NAMALWA (cell line): ENCODE measurements at places on chromosomes 7 and 10.

- no peak for DNase-seq
Observed at GRCh38 chr10:29826801-29827450, 192.2 kb upstream of the SVIL start.

DNA sequence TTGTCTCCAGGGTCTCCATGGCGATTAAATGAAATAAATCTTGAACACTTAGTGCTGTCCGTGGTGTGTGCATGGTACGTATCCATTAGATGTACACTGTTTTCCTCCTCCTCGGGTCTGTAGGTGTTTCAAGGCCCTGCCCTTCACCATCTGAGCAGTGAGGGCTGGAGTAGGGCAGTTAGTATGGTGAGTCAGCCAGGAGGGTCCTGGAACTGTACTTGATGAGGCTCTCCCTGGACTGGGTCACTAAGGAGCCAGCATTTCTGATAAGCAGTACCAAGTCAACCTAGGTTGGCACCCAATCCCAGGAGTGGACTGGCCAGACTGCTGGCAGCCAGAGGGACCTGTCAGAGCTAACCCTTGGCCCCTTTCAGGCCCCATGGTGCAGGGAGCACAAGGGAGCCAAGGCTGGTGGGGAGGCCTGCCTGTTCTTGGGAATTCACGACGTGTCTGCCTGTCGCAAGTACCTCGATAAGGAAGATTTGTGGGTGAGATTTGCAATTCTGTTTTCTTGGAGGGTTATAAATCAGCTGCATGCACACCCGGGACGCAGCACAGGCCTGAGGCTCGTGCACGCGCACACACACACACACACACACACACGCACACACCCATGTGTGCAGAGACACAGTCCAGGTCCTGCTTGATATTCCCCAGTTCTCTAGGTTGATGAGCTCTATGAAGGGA is 114.2 kb downstream of the ZMIZ1 start:
- no peak for DNase-seq

- no peak for DNase-seq
Observed at GRCh38 chr7:152870106-152870693, 110.6 kb downstream of the ACTR3B start.

GRCh38 chr10:6006991-6007390 is 29.6 kb upstream of the IL15RA start:
- no peak for DNase-seq

- DNase-seq = no peak
Observed at GRCh38 chr7:42597300-42597699, 314.6 kb downstream of the C7orf25 start.

DNA sequence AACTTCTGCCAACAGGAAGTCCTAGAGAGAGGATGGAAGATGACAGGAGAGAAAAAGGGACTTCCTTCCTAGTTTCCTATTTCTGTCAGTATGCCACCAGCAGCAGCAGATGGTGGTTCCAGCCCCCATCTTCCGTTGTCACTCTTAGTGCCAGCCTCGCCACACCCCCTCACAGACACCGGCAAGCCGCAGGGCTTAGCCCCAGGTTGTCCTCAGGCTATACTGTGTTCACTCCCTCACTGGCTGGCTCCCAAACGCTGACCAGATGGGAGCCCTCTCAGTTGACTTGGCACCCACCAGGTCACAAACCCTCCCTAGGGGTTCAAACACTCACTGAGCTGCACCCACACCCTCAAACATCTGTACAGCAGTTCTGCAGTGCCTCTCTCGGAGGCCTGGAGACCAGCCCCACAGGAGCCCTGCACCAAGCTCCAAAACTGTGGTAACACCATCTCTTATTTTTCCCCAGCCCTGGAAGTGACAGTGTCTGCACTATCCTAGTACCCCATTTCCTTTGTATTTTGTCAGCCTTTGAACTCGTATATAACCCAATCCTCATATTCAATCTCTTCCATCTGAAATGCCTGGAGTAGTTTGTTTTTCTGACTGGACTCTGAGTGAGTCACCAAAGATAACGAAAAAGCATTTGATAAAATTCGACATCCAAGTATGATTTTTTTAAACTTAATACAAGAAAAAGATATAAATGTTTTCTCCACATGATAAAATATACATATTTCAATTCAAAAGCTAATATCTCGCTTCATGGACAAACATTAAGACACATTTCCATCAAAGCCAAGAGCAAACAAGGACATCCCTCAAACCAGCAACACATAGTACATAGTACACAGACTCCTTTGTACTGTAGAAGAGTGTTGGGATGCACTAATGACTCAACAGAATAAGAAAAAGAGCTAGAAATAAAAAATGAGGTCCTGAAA is 34.5 kb downstream of the SMURF1 start:
- no peak for DNase-seq

GRCh38 chr7:141158561-141158960 is 84.7 kb downstream of the TMEM178B start:
- DNase-seq = no peak

DNA sequence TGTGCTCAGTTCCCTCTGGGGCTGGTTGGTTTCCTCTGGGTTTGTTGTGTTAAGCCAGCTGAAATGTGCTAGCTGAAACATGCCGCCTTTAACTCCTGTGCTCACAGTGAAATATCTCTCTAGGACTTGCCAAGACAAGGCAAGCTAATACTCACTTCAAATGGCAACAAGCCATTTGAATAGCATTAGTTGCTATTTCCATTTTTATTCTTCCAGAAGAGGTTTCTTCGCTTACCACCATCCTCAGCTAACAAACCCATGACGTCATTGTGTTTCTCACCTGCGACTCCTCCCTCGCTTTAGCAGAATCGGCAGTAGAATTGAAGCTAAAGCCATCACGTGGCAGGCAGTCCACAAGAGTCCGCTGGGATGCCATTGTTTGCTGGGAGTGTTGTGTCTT is 61.3 kb downstream of the ZNF22 start:
- no peak for DNase-seq

GRCh38 chr10:124674768-124675222 is 69.4 kb downstream of the FAM53B start:
- no peak for DNase-seq

DNA sequence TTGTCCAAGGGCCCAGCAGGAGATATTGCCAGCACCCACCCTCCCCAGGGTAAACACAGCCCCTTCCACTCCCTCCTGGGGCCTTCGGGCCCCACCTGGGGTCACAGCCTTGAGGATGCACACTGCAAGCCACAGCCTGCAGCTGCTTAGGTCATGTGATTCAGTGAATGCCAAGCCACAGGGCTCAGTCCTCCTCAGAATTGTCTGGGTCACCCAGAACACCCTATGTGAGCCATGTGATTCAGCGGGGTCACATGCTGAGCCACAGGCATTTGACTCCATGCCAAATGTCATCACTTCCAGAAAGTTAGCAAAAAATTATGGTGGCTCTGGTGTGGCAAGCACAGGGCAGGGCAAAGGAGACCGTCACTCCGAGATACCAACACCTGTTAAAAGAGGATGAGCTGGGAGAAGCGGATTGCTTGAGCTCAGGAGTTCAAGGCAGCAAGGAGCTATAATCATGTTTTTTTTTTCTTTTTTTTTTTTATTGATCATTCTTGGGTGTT is 17.2 kb upstream of the PSAP start:
- DNase-seq = peak; percentile 53

- DNase-seq = no peak
Observed at GRCh38 chr7:157541295-157542067, 204.7 kb downstream of the DNAJB6 start.

- no peak for DNase-seq
Observed at GRCh38 chr7:56046721-56047445, 4.4 kb downstream of the PSPH start.

- no peak for DNase-seq
Observed at GRCh38 chr10:110260746-110261477, 43.8 kb downstream of the SMNDC1 start.

GRCh38 chr7:158452331-158452730 is 135.3 kb downstream of the PTPRN2 start:
- no peak for DNase-seq

DNA sequence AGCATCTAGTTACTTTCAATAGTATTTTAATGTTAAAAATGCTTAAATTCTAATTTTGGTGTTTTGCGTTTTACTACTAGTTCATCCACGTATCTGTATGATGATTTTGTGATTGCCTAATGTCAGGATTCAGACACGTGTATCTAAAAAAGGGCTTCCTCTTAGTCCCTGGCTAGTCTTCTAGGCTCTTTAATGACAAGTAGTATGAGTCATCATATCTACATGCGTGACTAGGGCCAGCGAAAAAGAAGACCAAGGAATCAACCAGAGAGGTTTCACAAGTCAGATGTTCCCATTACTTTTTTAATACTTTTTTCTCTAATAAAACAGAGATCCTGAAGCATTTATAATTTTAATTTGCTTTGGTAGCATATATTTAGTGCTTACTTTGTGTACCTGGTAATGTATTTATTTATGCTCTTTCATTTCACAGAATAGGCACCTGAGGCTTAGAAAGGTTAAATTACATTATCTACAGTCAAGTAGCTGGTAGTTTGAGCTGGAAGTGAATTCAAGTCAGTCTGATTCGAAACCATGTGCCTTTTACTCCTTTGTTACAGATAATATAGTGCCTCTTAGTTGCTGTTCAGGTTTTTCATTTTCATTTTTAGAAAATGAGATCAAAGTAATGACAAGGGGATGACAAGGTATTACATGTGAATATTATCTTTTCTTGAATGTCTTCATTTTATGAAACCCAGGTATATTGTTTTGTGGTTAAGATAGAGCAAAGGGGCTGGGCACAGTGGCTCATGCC is 140.3 kb downstream of the FOXP2 start:
- no peak for DNase-seq

DNA sequence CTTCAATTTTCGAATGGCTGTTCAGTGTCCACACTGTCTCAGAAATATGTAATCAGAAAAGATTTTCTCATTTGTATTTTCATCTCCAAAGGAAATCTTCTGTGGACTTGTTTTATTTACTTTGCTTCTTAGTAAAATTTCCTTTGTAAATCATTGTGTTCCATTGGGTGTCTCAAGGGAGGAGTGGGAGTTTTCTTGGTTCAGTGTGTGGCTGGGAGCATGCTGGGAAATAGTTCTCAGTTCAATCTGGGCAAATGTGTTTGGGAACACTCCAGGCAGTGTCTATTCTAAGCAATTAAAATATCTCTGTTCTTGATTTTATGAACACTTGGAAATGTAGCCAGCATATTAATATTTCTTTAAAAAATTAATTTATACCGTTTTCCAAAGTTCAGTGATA is 1019.8 kb downstream of the CNTNAP2 start:
- DNase-seq = no peak

DNA sequence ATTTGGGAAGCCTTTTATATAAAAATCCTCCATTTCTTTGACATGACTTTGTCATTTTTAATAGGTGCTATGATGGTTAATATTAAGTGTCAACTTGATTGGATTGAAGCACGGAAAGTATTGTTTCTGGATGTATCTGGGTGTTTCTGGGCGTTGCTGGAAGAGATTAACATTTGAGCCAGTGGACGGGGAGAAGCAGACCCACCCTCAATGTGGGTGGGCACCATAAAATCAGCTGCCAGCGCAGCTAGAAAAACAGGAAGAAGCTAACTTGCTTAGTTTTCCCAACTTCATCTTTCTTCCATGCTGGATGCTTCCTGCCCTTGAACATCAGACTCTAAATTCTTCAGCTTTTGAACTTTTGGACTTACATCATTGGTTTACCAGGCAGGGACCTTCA is 1003.0 kb downstream of the SORCS3 start:
- DNase-seq = no peak

GRCh38 chr7:69764147-69764546 is 165.9 kb downstream of the AUTS2 start:
- no peak for DNase-seq

- DNase-seq = no peak
Observed at GRCh38 chr7:13188922-13189321, 501.5 kb downstream of the ARL4A start.

DNA sequence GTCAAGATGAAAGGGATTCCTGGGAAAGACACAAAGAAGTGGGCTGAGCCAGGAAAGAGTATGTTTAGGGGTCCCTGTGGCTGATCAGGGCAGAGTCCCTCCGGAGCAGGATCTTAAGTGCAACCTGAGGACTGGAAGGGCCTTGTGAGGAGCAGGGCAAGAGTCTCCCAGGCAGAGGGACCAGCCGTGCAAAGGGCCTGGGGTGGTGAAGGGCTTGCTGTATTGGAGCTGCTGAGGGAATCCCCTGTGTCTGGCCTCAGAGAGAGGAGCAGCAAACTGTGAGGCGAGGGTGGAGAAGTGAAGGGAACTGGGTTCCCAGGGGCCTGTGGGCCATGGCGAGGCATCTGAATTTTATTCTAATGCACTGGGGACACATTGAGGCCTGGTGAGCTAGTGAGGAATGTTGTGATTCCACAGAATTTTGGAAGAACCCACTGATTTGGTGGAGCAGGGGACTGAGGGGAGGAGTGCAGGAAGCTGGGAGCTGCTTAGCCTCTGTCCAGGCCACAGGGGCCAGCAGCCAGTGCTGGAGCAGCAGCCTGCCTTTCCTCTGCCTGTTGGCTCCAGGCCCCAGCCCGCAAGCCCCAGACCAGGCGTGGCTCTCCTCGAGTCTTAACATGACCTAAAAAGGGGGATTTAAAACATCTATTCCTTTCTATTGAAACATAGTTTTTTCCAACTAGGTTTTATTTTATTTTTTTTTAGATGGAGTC is 138.4 kb upstream of the IGFBP3 start:
- DNase-seq = no peak

DNA sequence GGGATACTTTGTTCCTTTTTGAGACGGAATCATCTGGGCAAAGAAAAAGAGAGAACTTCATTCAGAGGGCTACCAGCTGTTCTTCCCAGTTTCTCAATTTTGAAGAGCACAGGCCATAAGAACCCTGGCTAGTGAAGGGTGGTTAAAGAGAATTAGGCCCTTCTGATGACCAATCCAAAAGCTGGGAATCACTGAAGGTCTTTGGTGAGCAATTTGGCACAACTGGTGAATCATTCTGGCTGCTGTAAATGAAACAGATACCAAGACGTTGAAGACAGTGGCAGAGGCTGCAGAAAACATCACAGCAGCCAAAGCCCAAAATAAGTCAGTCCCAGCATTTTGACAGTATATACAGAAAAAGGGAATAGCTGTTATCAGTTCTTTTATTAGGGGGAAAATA is 5.1 kb downstream of the RAPGEF5 start:
- no peak for DNase-seq

- no peak for DNase-seq
Observed at GRCh38 chr7:90766814-90767564, 170.9 kb downstream of the CDK14 start.

DNA sequence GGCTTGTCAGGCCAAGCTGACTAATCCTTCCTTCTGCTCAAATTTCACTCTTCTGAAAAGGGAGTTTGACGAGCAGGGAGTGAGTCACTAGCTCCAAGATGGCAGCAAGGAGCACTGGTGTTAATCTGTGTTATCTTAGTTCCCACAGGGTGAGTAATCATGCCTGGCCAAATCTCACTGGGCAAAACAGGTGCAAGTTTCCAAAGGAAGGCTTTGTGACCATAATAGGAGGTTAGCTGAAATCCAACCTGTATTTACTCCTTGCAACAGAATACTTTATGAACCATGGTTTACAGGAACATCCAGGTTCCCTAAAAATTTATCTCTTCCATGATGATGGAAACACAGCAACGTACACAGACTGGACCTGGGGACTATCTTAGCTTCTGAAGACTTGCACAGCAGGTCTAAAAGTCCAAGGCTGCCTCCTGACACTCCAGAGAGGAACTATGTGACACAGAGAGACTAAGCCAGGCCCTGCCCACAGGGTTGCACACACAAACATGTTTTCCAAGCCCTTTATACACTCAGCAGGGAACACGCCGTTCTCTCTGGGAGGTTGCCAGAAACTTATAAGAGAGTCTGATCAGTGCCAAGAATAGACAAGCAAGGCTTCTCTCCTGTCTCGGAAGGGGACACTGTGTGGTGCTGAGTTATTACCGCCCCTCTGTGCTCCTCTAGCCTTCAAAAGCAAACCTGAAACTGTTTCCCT is 46.3 kb downstream of the PDK4 start:
- DNase-seq = no peak

GRCh38 chr7:95473276-95473985 is 12.3 kb upstream of the ASB4 start:
- DNase-seq = no peak
